Muscle of back (tissue), 13 donors: ENCODE measurements at places on chromosomes 2 and 18.

- no peak for DNase-seq
These were observed 286.1 kb upstream of the HNRNPA3 start for GRCh38 chr2:176926453-176926852.

DNA sequence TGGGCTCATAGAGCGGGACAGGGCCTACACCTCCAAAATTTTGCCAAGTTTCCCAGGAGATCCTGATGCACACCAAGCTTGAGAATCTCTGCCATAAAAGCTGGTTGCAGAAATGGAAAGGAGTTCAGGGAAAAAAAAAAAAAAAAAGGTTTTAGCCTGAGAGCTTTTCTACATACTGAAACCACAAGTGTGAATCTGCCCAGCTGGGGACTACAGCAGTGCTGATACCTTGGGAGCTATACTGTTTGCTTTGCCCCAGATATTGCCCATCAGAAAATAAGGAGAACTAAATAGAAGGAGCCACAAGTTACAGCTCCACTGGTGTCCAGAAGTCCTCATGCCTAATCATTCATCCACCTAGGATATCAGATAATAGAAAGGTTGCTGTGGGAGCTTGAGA is 38.4 kb upstream of the NCKAP5 start:
- DNase-seq: no peak

GRCh38 chr18:12857215-12857905 is 26.7 kb downstream of the PTPN2 start:
- no peak for DNase-seq

- no peak for DNase-seq
These were observed 161.5 kb downstream of the PTGR3 start for GRCh38 chr18:75047240-75047961.

- no peak for DNase-seq
These were observed 133.6 kb upstream of the ERBB4 start for GRCh38 chr2:212672186-212672585.

- DNase-seq: no peak
These were observed 252.5 kb upstream of the HNRNPA3 start for GRCh38 chr2:176960061-176960460.

DNA sequence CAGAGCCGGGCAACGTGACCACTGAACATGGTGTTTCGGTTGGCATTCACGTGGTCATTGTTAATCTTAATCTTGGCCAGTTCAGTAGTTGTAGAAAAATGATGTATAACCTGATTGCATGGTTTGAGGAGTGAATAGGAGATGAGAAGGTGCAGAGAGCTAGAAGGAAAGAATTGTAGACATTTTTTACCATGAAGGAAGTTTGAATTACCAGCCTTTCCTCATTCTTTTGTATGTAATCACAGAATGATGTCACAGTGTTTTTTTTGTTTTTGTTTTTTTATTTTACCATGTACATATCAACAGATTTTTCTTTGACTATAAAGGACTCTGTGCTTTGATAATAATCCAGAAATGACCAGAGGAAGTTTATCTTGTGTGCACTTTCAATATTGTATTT is 126.3 kb downstream of the LTBP1 start:
- no peak for DNase-seq
